Inflammatory macrophage treated with lipopolysaccharide for 4 hours (primary cell): ENCODE measurements at places on chromosomes 12 and 14.
A peak's percentile ranks its signal among the peaks of the same experiment; 100 is the strongest.

DNA sequence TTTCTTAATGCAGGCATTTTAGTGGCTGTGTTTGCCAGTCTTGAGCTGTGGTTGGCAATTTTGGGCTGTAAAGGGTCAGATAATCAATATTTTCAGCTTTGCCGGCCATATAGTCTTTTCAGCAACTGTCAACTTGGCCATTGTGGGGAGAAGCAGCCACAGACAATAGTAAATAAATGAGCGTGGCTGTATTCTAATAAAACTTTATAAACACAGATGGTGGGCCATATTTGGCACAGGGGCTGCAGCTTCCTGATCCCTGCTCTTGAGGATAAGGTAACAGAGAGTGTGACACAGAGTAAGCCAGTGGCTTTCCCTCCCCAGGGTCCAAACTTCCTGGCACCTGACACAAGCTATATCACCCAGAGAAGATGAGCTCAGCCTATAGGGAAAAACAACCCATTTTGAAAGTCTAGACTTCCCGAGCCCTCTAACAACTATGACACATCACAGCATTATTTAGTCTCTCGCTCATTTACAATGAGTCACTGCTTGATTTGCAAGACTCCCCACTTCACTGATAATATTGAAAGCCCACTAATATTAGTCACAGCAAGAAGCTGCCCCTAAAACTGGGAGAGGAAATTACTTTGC lies 163.1 kb upstream of the TMPO start:
- peak; percentile 64 for DNase-seq

DNA sequence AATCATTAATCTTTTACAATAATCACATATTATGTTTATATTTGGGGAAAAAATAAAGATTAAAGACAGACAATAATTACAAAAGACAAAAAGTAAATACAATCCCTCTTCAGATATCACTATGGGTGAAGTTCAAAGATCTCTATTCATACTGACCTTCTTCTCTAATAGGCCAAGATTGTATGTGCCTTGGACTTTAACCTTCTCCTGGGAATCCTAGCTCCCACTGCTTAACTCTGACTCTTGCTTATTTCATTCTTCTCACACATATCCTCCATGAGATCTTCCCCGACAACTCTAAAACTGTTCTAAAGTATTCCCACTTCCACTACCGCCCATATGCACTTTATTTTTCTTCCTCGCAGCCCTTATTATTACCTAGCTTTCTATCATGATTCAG lies 83.8 kb downstream of the EEA1 start:
- DNase-seq: no peak

- no peak for DNase-seq
Measured at GRCh38 chr14:66248256-66248655, 237.9 kb upstream of the CCDC196 start.

GRCh38 chr12:92332552-92332951 lies 186.9 kb upstream of the BTG1 start:
- no peak for DNase-seq

- no peak for DNase-seq
Measured at GRCh38 chr12:119011231-119011630, 29.9 kb downstream of the SRRM4 start.

DNA sequence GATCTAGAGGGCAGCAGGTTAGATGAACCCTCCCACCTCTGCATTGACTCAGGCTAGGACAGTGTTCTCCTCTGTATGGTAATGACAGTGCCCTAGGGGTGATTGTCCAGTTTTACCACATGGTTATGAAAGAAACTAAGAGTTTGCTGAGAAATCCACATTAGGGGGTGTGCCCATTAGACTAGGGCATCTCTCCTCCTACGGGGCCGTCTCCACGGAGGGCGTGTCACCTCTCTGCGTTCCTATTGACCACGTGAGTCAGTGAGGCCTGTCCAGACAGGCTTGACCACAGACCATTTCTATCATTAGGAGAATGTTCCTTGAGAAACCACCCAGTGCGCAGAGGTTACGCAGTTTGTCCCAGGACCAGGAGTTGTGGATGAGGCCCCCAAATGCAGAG lies 8.3 kb downstream of the MVK start:
- no peak for DNase-seq

DNA sequence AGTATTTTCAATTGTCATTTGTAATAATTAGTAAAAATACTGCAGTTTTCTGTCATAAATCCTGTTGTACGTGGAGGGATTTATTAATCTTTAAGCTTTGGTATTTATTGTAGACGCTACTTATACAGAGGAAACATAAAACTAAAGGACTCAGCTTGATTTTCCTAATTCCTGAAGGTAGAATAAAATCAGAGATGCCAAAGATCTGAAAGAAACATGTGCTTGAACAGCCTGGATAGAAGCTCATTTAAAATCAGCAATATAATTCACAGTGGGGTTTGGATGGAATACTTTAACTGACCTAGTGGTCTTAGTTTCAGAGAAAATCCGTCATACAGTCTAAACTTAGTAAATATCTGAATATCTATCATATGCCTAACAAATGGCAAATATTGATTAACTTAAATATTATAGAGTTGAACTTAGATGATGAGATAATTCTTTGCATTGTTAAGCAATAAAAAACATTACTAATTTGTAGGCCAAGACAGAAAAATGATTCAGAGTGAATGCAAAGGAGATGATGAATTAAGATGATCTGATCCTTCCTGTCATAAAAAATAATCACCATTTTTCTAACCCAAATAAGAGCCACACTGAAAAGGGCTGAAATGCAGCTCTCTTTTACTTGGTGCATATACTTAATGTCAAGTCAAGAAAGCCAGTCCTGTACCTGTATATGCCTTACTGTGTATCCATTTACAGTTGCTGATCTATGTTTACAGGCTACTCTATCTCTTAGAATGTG lies 397.1 kb upstream of the DCN start:
- DNase-seq: no peak

DNA sequence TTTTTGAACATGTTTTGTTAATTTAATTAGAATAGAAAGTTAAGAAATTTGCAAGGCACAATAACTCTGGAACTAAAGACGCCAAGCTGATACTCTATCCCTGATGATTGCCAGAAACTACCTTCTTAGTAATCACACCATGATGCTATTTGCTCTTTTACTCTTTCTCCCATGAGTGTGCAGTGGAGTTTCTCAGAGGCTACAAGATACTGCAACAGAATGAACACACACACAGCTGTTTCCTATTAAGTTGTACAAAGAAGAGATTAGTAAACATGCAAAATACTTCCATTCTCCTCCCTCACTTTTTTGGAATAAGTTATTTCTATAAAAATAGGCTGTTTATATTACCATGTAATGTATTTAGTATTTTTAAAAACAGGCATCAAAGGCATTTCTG lies 1367.5 kb downstream of the AACS start:
- DNase-seq: no peak

DNA sequence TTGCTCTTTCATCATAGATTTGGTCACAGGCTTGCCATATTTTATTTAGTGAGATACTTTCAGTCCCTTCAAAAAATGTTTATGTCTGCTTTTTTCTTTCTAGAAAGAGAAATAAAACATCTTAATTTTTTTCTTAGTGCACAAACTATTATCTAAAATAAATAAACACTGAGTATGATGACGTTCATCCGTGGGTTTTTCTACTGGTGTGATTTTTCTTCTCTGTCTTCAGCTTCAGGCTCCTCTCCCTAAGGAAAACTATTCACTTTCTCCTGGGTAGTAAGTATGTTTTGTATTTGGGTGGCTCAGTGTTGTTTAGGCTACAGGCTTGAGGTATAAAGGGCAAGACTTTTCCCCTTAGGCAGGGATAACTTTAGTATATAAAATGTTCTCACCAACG lies 154.7 kb downstream of the DACT1 start:
- no peak for DNase-seq

DNA sequence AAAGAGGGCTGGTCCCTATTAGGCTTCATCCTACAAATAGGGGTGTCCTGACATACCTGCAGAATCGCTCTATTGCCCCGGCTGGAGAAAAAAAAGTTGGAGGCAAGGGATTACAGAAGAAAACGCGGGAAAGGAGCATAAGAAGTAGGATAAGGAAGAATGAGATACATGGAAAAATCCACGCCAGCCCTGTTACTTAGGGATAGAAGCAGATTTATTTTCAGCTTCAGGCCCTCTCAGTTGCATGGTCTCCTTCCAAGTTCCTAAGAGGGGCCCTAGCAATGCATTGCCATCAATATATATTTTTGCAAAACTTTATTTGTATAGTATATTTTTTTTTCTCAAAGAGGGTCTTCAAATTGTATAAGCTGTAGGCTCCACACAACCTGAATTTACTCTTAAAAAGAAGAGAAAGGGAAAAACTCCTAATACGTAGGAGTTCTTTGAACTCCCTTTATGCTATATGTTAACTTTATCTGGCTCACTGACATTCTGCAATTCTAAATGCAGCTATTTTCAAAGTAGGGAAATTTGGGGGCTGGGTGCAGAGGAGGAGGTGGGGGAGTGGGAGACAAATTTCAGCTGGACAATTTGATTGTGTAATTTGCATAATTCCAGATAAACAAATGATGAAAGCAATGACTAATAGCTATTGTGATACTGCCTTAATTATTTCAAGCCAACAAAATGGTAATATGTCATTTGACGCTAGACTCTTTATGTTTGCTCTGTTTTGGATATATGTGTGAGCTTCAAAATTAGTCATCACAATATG lies 137.7 kb upstream of the TRHDE start:
- no peak for DNase-seq

- DNase-seq: no peak
Measured at GRCh38 chr12:6852651-6853354, 853 bp downstream of the USP5 start.

DNA sequence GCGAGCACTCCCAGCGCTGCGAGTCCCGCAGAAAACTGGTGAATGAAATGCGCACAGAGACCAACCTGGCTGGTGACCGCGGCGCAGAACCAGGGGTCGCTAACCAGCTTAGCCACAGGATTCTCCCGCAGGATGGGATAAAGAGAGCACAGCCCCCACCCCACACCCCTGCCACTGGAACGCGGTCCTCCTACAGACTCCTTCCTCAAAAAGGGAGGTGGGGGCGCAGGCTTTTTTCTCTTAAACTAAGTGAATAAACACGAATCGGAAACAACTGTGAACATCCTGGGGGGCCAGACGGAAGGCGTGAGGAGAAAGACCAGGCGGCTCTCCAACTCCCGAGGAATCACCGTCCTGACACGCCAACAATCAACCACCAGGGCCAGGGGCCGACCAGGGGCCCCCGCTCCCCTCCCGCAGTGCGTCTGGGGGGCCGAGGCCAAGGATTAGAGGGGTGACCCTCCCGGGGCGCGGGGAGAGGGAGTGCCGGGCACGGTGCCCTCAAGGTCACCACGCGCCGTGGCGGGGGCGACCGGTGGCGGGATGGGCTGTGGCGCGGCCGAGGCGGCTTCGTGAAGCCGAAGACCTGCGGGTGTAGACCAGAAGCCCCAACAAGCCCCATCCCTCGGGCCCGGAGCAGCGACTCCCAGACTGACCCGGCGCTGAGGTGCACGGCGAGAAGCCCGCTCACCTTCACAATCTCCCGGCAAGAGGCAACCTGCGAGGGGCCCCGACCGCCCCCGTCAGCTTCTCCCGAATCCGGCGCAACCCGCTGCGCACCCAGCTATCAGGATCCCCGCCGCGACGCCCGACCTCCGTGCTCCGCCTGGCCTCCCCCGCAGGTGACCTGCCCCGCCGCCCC lies 704 bp downstream of the ATP2B1 start:
- DNase-seq: no peak

- no peak for DNase-seq
Measured at GRCh38 chr14:93736378-93737014, 51.8 kb downstream of the PRIMA1 start.

DNA sequence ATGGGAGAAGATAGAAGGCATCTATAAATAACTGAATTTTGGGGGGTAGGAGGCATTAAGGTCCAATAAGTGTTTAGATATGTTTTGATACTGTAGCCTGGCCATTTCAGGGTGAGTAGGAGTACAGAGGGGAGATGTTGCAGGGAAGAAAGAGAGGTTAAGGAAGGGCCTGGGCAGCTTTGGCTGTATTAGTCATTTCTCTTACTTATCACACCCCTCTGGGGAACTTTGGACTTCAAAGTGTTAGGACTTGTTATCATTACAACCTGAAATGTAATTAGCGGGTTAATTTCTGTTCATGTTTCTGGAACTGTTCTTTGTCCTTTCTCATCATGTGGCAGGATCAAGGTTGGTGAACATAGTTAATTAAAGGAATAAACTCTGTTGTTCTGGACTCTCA lies 40.3 kb downstream of the SUSD6 start:
- peak; percentile 60 for DNase-seq

DNA sequence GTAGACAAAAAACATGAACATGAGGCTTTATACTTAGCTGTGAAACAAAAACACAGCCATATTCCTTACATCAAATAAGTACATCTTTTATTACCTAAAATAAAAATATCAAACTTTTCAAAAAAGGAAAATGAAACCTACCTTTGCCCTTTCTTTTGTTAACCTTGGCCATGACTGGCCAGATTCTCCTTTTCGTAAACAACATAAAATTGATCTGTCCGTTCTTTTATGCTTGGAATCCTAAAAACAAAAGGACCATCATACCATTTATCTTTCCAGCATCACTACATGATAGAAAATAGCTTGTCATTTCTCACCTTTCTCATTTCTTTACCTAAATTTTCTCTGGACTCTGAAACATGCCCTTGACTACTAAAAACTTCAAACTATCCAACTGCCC lies 16.5 kb downstream of the PTGES3 start:
- DNase-seq: no peak

GRCh38 chr12:67524861-67525616 lies 123.5 kb upstream of the DYRK2 start:
- peak; percentile 39 for DNase-seq

DNA sequence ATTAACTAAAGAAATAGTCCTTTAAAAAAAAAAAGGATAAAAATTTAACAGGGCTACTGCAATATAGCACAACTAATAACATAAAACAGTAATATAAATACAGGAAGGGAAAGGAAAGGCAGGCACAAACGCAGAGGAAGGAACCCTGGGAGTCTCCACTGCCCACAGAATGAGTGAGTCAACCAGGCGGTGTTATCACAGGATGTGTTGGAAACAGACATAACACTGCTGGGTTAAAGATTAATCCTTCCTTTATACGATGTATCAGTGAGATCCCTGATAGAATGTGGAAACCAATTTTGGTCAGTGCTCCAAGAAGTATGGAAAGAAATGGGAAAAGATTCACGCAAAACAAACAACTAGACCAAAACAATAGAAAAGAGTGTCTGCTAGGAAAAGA lies 47.9 kb downstream of the FGD6 start:
- DNase-seq: peak; percentile 88

- DNase-seq: no peak
Measured at GRCh38 chr12:2432856-2433255, 361.9 kb upstream of the FKBP4 start.

GRCh38 chr12:101599771-101600484 lies 5.2 kb downstream of the MYBPC1 start:
- DNase-seq: no peak

DNA sequence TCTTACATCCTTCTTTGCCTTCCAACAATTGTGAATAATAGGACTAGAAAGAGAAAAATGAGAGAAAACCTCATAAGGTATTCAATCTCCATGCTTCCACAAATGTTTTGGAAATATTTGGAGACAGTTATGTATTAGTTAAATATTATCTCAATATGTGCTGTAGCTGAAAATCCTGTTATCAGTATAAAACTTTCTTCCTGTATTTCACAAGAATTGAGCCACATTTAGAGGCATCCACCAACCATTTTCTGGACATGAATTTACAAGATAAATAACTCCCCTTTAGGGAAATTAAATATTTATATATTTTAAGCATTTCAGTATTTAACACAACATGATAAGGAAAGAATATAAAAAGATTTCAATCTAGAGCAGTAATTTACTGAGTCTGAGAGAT lies 200.3 kb downstream of the GPHN start:
- no peak for DNase-seq
